Breast epithelium (tissue), 4 donors: ENCODE measurements at places on chromosomes 1 and 21. TPM values are rescaled to one million over a fixed set of nuclear protein-coding genes. Genes with fewer than 3 reads are reported as not detected.

The GJB5 gene
- total RNA-seq: 1.3 TPM

- no peak for DNase-seq
Measured at GRCh38 chr1:54230507-54231339, 30.8 kb downstream of the MRPL37 start.

DNA sequence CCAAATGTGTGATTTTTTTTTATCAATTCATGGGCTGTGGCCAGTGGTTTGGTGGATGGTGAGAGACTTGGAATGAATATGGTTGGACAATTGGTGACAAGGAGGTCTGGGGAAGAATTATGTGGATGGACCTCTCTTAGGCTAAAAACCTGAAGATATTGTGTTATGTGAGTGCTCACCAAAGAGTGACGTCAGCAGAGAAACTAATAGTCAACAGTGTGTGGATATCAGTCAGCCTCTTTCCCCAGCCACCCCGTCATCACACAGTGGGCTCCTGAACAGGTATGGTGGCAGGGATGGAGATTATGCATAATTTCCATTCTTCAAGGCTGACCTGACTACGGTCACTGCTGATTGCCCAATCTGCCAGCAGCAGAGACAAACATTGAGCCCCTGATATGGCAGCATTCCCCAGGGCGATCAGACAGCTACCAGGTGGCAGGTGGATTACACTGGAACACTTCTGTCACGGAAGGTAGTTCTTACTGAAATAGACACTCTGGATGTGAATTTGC is 9.2 kb upstream of the OR2G2 start:
- no peak for DNase-seq

DNA sequence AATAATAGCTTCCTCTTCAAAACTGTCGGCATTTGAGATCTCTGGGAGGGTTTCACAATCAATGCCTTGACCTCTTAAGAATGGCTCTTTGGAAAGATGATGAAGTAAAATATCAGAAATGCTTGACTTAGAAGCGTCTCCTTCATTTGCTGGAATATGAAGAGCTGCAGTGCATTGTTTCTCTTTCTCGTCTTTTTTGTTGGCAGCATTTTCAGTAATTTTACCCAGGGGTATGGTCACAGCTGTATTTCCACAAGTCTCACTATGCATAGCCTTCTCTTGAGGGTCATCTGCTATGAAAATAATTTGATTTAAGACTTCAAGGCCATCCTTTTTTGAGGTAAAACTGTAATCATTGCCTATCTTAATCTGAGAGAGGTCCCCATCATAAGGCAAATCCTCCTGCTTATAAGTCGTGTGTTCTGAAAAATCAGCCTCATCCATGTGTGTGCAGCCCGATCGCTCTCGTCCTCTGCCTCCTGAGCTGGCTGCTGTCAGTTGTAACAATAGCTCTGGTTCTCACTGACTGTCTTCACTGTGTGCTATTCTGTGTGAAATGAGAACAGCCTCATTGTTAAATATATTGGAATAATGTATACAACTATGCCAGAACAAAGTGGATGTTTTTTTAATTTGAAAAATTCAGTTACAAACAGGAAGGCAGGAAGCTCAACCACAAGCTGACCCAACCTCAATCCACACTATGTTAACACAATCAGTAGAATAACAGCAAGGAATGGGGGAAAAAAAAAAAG is 4.5 kb downstream of the AKNAD1 start:
- DNase-seq: no peak

- no peak for DNase-seq
Measured at GRCh38 chr1:39670689-39671088, 1.2 kb downstream of the NT5C1A start.

The GNAT2 gene
- total RNA-seq: not detected

- DNase-seq: no peak
Measured at GRCh38 chr1:178940068-178940765, 69.3 kb upstream of the ANGPTL1 start.

The TP73 gene
- 0.66 TPM for total RNA-seq

- DNase-seq: no peak
Measured at GRCh38 chr21:34536820-34537219, 24.8 kb upstream of the KCNE1 start.

The LENEP gene
- not detected for total RNA-seq

DNA sequence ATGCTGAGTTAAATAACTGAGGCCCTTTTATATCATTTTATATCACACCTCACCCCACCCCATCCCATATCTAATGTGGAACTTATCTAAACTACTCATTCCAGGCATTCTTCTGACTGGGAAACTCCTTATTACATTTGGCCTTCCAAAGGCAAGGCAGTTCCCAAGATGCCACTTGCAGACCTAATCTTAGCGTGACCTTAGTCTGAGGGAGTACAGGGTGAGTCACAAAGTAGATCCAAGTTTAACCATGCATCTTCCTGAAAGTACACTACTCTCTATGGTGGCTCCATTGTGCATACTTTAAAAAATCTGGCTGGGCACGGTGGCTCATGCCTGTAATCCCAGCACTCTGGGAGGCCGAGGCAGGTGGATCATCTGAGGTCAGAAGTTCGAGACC is 353.6 kb upstream of the C1orf87 start:
- DNase-seq: no peak

The AGTRAP gene
- 66.4 TPM for total RNA-seq

The RIPK4 gene
- total RNA-seq: not detected

- DNase-seq: no peak
Measured at GRCh38 chr1:82950606-82951200, 1048.2 kb downstream of the TTLL7 start.

GRCh38 chr1:87246436-87246835 is 82.2 kb upstream of the LMO4 start:
- no peak for DNase-seq

The CTXND2 gene
- not detected for total RNA-seq

GRCh38 chr1:115939455-115939854 is 36.9 kb upstream of the SLC22A15 start:
- no peak for DNase-seq

- DNase-seq: no peak
Measured at GRCh38 chr1:232367293-232367692, 262.6 kb downstream of the SIPA1L2 start.

The PAPPA2 gene
- 3.9 TPM for total RNA-seq

GRCh38 chr1:67745875-67746698 is 61.1 kb downstream of the GADD45A start:
- no peak for DNase-seq

DNA sequence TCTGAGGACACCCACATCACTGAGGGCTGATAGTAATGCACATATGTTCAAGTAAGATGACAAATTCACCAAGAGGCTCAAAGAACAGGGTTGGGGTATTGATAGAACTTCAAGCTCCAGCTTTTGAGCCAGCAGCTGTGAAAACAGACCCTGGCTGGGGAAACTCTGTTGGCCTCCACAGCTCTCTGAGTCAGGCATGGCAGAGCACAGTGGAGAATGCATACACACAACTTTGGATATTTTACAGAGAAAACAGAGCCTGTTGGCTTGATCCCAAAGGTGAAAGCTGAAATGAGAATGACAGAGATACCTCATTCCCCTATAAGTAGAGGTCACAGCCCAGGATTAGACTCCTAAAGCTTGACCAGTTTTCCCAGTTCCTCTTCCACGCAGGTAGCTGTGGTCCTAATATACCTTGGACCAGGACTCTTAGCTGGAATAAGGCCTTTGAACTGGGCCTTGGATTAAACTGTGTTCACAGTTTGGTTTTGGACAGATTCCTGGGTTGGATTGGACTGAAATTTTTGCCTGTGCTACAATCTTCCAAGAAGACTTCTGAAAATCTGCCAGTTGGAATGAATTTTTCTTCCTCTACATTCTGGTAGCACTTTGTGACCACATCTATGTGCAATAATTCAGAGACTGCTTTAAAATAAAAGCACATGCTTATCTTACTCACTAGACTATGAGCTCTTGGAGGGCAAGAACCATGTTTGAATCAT is 101.6 kb upstream of the HMGB4 start:
- no peak for DNase-seq

The SYPL2 gene
- total RNA-seq: 0.66 TPM

DNA sequence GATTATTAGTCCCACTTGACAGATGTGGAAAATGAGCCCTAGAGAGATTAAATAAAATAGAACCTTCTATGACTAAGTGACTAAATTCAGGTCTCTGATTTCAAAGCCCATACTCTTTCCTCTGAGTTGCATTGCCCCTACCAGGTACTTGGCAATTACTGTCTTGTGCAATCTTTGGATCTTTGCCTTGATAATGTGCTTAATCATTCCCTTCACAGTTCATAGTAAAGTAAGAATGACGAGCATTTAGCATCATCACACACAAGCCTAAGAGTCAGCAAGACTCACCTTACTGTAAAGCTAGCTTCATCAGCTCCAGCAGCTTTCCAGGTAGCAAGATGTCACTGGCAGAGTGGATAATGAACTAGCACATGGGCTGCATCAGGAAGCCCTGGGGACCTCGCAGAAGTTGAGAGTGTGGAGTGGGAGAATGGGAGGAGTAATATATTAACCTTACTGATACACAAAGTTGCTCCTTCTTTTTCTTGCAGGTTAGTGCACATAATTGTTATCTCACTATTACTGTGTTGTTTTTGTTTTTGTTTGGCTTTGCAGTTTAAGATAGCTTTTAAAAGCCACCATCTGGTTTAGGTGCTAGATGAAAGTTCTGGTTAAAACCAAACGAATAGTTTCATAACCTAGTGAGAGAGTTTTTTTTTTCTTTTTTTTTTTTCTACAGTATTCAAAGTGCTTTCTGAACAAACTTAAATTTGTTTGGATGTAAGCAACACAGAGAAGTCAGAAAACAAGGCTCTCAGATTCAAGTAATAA is 71.8 kb downstream of the PBX1 start:
- DNase-seq: no peak

The SYDE2 gene
- 15.4 TPM for total RNA-seq

DNA sequence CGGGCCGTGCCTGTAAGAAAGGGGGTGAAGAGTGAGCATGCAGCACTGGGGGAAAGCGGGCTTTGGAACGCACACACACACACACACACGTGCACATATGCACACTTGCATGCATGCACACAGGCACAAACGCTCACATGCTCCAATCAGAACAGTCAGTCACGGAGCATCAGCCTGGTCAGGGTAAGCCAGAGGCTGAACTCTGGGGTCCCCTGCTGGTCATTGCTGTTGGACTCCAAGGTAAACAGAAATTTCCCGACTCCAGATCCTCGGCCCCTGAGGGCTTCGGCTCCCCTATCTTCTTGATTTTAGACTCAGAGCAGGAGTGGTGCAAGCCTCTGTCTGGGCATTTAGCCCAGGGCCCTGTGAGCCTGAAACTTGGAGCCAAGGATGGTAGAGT is 54.2 kb downstream of the SYT2 start:
- no peak for DNase-seq

GRCh38 chr1:34406377-34406776 is 229.7 kb downstream of the C1orf94 start:
- DNase-seq: no peak

GRCh38 chr1:235018161-235018560 is 110.5 kb downstream of the TOMM20 start:
- DNase-seq: peak; percentile 94

DNA sequence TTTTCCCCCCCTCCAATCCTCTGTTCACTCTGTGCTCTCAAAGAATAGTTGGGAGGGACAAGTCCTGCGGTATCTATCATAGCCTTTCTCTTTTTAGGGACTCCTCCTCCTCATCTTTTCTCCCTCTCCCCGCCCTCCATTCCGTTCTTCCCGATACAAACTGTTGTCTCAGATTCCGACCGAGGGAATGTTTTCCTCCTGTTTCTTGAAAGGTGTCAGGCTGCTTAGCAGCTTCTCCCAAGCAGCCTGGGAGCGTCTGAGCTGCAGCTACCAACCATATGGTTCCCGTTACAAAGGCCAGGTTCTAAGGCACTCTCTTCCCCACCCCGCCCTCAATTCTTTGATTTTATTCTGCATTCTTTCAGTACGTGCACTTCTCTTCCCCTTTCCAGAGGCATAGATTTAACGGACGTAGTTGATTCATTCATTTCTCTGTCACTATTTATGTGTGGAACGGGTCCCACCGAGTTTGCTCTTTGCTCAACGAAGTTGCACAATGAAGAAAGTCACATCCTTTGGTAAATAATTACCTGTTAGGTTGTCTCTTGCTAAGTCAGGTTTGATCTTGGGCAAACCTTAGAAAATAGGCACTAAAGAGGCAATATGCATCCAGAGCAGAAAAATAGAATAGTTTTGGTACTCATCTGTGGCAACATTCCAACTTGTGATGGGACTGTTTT is 2.8 kb downstream of the ADGRL2 start:
- no peak for DNase-seq

DNA sequence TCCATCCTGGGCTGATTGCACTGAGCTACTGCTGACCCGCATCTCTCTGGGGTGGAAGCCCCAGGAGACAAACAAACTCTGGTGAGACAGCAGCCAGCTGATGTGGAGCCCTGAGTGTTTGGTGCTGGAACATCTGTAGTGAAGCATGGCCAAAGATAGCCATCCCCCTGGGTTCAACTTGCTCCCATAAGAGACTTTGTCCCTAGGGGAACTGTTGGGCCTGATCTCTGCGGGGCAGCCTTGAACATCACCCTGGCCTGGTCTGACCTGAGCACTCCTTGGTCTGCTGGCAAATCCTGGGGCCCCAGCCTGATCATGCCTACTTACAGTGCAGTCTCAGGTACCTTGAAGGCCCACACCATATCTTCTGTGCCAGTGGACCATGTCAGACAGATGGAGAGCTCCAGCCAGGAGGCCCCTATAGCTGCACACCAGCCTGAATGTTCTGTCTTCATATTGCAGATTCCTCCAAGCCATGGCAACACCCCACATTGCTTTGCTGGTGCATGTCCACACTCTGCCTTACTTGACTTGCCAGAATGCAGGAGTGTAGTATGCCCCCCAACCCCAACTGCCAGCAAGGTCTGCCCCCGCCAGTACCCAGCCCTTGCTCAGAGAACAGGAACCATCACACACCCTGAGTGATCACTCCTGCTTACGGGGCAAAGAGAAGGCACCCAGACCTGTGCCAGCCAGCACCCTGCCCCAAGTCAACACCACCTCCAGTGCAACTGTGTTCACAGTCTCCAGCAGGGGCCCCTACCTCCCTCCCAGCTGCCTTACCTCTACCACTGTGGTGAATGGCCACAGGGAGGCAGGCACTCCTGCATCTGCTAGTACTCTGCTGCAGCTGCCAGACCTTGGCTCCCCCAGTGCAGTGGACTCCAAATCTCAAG is 690.5 kb upstream of the NR5A2 start:
- no peak for DNase-seq

DNA sequence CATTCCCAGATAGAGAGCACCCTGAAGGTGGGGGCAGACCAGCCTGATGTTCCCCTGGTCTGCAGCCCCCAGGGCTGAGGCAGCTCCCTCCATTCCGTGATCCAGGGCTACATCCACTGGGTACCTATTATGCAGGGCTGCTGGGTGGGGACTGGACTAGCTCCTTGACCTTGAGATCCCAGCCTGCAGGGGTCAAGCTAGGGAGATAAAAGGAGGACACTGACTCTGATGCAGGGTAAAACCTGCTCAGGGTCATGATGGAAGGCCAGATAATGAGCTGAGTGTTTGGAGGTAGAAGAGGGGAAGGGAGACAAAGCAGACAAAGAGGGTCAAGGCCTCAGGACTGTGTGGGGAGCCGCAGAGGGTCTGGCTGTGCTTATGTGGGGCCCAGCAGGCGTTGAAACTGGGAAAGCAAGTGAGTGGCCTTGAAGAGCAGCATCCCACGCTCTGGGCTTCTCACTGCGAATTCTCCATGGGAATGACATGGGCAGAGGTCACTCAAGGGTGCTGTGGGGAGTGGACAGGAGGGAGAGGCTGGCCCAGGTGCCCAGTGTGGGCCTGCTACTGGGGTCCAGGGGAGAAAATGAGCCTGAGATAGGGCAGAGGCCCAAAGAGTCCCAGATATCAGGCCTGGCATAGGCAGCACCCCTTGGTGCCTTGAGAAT is 9.7 kb downstream of the FOXO6 start:
- no peak for DNase-seq

The ID3 gene
- total RNA-seq: 79.9 TPM
